ENCODE measurements at places on chromosomes 2 and 18. TPM values are rescaled to one million over a fixed set of nuclear protein-coding genes. Genes with fewer than 3 reads are reported as not detected.

AFF3 gene
- total RNA-seq = 3.6 TPM

DNA sequence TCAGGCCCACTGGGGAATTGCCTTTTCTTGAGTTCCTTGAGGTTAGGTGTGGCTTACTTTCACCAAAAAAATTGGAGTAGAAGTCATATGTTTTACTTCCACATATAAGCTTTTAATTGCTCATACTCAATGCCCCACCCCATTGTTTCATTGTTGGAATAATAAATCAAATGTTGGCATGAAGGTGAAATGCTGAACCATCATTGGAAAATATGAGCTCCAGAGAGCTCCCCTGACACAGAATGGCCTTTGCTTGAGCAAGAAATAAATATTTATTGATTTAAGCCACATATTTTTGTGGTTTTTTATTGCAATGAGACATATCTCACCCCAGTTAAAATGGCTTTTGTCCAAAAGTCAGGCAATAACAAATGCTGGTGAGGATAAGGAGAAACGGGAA lies 167.3 kb upstream of the SRD5A2 start:
- H3K36me3 ChIP-seq = no peaks in the 10 kb centered on the region

DNA sequence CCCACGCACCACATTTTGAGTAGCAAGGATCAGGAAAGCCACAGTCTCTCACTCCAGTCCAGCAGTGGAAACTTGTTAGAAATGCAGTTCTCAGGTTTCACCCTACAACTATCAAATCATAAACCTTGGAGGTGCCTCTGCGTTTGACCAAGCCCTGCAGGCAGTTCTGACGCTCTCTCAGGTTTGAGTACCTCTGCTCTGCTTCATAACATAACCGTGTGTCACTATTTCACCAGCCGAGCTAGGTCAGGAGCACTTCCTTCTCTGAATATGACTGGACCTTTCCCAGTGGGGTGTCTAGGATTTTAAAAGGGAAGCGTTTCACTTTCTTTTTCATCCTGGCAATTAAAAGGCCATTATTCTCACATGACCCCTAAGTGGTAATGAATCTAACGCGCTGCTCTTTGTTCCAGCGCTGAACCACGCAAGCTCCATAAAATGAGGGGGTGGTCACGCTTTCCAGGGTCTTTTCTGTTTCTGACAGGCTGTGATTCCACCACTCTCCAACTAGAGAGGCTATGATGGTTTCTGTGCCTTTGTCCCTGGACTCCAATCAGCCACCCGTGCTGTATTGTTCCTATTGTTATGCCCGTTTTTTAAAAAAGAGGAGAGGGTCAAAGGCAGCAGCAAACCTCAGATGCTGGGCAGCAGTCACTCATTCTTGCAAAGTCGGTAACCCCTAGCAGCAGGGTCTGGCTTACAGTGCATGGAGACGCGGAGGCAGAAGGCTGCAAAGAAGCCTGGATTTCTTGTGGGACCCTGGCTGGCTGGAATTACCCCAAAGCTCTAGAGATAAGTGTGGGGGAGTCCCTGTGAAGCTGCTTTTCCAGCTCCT lies 75.2 kb upstream of the CTNNA2 start:
- no peak for DNase-seq
- H3K4me1 ChIP-seq = no peaks in the 10 kb centered on the region
- H3K27me3 ChIP-seq = no peaks in the 10 kb centered on the region
- no peaks in the 10 kb centered on the region for H3K36me3 ChIP-seq

GATA6 gene
- 2.3 TPM for total RNA-seq

- no peak overlapping the region for H3K27ac ChIP-seq
- no peaks in the 10 kb centered on the region for H3K27me3 ChIP-seq
- H3K4me1 ChIP-seq = peaks cover 7% of the 10 kb centered on the region
- no peak for DNase-seq
- H3K36me3 ChIP-seq = no peaks in the 10 kb centered on the region
Observed at GRCh38 chr2:209523867-209524266, 100.0 kb downstream of the MAP2 start.

GPR45 gene
- not detected for total RNA-seq

Data from suprapubic skin (tissue), 4 donors.